ENCODE measurements at places on chromosomes 12 and 14. TPM values are rescaled to one million over a fixed set of nuclear protein-coding genes. Genes with fewer than 3 reads are reported as not detected.
A peak's percentile ranks its signal among the peaks of the same experiment; 100 is the strongest.

MYBPC1 gene
- total RNA-seq: 18.0 TPM

RFLNA gene
- 57.4 TPM for total RNA-seq

OTUB2 gene
- 3.0 TPM for total RNA-seq

L2HGDH gene
- 10.8 TPM for total RNA-seq

TAMALIN gene
- 16.5 TPM for total RNA-seq

TTC9 gene
- 14.9 TPM for total RNA-seq

PTGR2 gene
- total RNA-seq: 9.5 TPM

RPL10L gene
- not detected for total RNA-seq

SERPINA10 gene
- total RNA-seq: 1.5 TPM

GPRC5D gene
- not detected for total RNA-seq

- peaks cover 4% of the 10 kb centered on the region for H3K36me3 ChIP-seq
- no peaks in the 10 kb centered on the region for H3K27me3 ChIP-seq
- no peak overlapping the region for H3K4me3 ChIP-seq
- H3K4me1 ChIP-seq: peaks cover 15% of the 10 kb centered on the region
- DNase-seq: no peak
Measured at GRCh38 chr12:90995010-90995409, 9.8 kb downstream of the EPYC start.

DNA sequence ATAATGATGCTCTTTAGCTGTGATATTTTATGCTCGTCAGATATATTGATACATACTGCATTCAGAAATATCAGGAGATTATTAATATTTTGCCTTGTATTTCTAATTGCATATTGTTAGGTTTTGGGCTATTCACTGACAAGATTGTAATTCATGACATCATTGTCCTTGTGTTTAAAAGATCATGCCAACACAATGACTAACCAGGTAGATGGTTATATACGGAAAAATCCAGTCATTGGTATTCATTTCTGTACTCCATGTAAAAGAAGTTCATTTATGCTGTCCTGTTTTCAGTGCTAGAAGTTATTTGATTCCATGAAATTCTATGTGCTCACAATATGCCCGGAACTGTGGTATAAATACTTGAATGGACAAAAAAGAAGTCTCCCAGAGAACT lies 107.5 kb downstream of the KITLG start:
- no peaks in the 10 kb centered on the region for H3K36me3 ChIP-seq
- no peaks in the 10 kb centered on the region for H3K4me1 ChIP-seq
- H3K4me3 ChIP-seq: no peak overlapping the region
- no peaks in the 10 kb centered on the region for H3K27me3 ChIP-seq

GRCh38 chr12:121288158-121288845 lies 8.2 kb downstream of the CAMKK2 start:
- H3K4me3 ChIP-seq: no peak overlapping the region
- peaks cover 7% of the 10 kb centered on the region for H3K4me1 ChIP-seq
- H3K36me3 ChIP-seq: peaks cover 5% of the 10 kb centered on the region
- H3K27ac ChIP-seq: no peak overlapping the region

GRCh38 chr14:24966579-24966964 lies 83.4 kb downstream of the STXBP6 start:
- H3K27ac ChIP-seq: peak overlapping the region; percentile 86
- peak overlapping the region; percentile 15 for H3K4me3 ChIP-seq
- H3K27me3 ChIP-seq: no peaks in the 10 kb centered on the region
- H3K4me1 ChIP-seq: peaks cover 17% of the 10 kb centered on the region
- no peak for DNase-seq
- H3K36me3 ChIP-seq: no peaks in the 10 kb centered on the region

DNA sequence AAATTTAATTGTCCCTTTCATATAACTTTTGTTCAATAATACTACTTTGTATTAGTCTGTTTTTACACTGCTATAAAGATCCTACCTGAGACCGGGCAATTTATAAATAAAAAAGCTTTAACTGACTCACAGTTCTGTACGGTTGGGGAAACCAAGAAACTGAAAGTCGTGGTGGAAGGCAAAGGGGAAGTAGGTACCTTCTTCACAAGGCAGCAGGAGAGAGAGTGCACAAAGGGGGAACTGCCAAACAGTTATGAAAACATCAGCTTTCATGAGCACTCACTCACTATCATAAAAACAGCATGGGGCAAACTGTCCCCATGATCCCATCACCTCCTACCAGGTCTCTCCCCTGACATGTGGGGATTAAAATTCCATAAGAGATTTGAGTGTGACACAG lies 1069.0 kb downstream of the FSCB start:
- no peak for DNase-seq
- H3K4me1 ChIP-seq: no peaks in the 10 kb centered on the region
- no peak overlapping the region for H3K4me3 ChIP-seq
- no peak overlapping the region for H3K27ac ChIP-seq

- H3K27me3 ChIP-seq: no peaks in the 10 kb centered on the region
- peaks cover 4% of the 10 kb centered on the region for H3K36me3 ChIP-seq
- H3K4me1 ChIP-seq: peaks cover 9% of the 10 kb centered on the region
- no peak for DNase-seq
- no peak overlapping the region for H3K4me3 ChIP-seq
Measured at GRCh38 chr14:55718551-55718950, 138.5 kb downstream of the KTN1 start.

- peak; percentile 77 for DNase-seq
- H3K36me3 ChIP-seq: no peaks in the 10 kb centered on the region
- H3K4me3 ChIP-seq: no peak overlapping the region
- H3K27me3 ChIP-seq: peaks cover 13% of the 10 kb centered on the region
- no peak overlapping the region for H3K27ac ChIP-seq
Measured at GRCh38 chr14:101183376-101184103, 280.0 kb upstream of the RTL1 start.

- no peaks in the 10 kb centered on the region for H3K36me3 ChIP-seq
- H3K27me3 ChIP-seq: no peaks in the 10 kb centered on the region
- no peak overlapping the region for H3K4me3 ChIP-seq
- no peaks in the 10 kb centered on the region for H3K4me1 ChIP-seq
- no peak overlapping the region for H3K27ac ChIP-seq
- no peak for DNase-seq
Measured at GRCh38 chr12:59158066-59158465, 237.8 kb upstream of the LRIG3 start.

DNA sequence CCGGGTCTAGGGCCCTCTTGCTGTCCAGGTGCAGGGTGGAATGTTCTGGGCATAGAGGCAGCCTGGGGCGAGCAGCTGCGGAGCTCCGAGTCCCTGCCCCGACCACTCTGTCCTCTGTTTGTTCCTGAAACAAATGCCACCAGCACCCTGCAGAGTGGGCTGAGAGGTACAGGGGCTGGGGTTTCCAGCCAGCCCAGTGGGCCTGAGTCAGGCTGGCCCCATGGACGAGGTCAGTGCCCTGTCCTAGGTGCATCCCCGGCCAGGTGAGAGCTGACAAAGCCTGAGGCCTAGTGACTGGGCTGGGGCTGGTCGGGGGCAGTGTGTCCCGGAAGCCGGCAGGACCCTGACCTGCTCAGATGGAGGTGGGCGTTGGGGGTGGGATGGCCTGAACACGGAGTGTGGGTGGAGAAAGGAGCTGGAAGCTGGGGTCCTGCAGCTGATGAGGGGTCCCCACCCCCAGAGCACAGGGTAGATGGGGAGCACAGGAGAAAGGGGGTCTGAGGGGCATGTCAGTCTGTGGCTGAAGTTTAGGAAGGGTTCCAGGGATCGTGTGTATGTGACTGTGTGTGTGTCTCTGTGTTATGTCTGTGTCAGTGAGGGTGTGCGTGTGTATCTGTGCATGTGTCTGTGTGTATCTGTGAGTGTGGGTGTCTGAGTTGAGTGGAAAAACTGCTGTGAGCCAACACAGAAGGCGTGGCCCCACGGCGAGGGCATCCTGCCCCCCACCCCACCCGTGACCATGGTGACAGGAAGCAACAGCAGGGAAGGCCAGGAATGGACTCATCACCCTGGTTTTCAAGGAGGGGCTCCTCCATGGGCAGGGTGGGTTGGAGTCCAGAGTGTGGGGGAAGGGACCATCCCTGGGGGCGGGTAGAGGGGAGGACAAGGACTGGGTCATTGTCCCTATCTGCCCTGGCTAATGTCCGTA lies 2.4 kb upstream of the CRIP1 start:
- H3K4me3 ChIP-seq: peak overlapping the region; percentile 68
- peaks cover 19% of the 10 kb centered on the region for H3K4me1 ChIP-seq
- H3K27ac ChIP-seq: peak overlapping the region; percentile 79
- peaks cover 35% of the 10 kb centered on the region for H3K27me3 ChIP-seq
- no peak for DNase-seq

DNA sequence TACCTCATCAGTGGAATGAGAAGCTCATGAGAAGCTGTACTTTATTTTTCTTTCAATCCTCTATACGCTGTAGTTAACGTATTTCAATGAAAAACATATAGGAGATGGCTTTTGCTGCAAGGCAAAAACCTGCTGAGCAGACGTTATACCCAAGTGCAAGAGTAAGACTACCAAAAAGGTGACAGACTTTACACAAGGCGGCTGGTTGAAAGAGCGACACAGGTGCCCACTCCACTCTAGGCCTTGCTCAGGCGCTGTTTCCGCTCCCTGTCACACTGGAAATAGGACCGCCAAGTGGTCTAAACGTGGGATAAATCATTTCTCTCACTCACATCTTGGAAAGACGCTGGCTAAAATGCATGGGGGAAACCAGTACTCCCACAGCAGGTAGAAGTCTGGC lies 54.5 kb downstream of the PPP2R5C start:
- no peak for DNase-seq
- peaks cover 4% of the 10 kb centered on the region for H3K36me3 ChIP-seq
- peak overlapping the region; percentile 54 for H3K27ac ChIP-seq
- H3K4me3 ChIP-seq: no peak overlapping the region
- peaks cover 31% of the 10 kb centered on the region for H3K4me1 ChIP-seq

DNA sequence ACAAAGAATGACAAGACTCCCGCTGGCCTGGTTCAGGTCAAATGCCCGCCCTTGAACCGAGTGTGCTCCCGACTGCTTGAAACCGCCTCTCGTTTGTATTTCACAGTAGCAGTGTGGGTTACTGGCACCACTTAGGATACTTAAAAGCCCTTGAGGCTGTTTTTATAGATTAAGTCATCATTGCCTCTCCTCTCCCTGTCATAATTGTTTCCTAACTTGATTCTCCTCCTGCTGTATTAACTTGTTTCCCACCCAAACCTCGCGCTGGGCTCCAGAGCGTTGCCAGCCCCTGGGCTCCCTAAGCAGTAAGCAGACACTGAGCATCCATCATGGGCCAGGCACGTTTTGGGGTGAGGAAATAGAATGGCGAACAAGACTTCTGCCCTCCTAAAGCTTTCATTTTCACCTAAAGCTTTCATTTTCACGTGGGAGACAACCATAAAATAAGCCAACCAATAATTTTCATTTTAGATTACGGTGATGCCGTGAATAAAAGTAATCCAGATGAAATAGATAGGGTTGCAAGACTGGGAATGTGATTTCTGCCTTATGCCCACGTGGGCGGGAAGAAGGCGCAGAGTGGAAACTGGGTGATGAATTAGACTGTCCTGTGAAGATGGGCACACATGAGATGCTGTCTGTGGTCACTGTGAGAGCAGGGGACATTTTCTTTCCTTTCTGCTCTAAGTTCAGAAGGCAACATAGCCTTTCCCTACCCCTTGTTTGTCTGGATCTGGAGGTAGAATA lies 97.5 kb downstream of the PPP2R5C start:
- no peak overlapping the region for H3K27ac ChIP-seq
- H3K4me1 ChIP-seq: peaks cover 18% of the 10 kb centered on the region
- H3K36me3 ChIP-seq: peaks cover 24% of the 10 kb centered on the region
- DNase-seq: no peak
- H3K27me3 ChIP-seq: no peaks in the 10 kb centered on the region
- H3K4me3 ChIP-seq: no peak overlapping the region

DNA sequence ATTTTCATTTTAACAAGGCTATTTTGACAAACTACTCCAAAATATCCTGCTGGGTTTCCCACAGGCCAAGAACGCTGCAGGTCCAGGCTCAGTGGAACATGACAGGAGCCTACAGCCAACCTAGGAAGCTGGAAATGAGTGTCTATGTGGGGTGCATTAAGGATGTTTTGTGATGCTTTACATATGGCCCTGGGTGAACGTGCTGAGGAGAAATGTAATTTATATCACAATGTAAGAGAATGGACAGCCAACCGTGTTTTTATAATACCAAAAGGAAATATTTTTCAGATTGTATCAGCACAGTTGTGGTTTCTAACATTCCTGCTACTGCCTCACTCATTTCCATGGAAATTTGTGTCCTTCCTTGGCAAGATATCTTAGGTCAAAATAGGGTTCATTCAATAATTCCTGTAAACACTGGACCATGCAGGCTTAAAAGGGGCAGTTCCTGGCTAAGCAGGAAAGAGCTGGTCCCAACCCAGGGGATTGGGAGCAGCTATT lies 51.5 kb downstream of the ST8SIA1 start:
- H3K27me3 ChIP-seq: peaks cover 30% of the 10 kb centered on the region
- peaks cover 19% of the 10 kb centered on the region for H3K36me3 ChIP-seq
- H3K27ac ChIP-seq: no peak overlapping the region
- H3K4me3 ChIP-seq: no peak overlapping the region
- no peak for DNase-seq
- H3K4me1 ChIP-seq: no peaks in the 10 kb centered on the region
